ENCODE measurements at places on chromosomes 6 and 20.

GRCh38 chr6:56459030-56459805 is 183.5 kb downstream of the DST start:
- no peak for DNase-seq

DNA sequence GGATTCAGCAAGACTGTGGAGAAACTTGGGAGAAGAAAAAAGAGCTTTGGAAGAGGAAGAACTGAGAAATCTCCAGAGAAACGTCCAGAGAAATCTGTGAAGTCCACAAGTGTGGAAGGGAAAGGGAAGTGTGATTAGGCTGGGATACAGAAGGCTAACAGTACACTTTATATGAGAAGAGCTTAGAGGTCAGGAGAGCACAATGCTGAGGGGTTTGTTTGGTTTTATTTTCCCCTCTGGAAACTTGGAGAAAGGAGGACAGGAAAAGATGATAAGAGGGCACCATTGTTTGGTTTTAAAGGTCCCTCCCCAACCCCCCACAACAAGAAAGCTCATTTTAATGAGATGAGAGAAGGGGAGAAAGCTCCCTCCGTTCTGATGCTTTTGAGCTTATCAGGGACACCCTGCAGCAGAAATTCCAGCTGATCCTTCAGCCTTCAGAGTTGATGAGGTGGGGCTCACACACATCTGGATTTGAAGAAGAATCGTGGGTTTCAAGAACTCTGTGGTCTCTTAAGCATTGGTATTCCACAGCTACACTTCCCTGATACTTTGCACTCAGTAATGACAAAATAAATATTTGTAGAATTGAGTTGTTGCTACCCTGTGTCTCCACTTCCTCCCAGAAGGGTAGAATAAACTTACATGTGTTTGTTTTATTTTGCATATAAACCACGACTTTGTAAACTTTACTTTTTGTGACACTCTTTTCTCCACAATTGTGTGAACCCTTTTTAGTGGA is 1.9 kb downstream of the NT5E start:
- no peak for DNase-seq

GRCh38 chr20:63374504-63374903 is 13.4 kb upstream of the CHRNA4 start:
- DNase-seq = no peak

- DNase-seq = peak; percentile 9
Observed at GRCh38 chr20:33576432-33577125, 85.5 kb upstream of the C20orf144 start.

GRCh38 chr6:159935065-159935464 is 33.8 kb upstream of the IGF2R start:
- DNase-seq = no peak

DNA sequence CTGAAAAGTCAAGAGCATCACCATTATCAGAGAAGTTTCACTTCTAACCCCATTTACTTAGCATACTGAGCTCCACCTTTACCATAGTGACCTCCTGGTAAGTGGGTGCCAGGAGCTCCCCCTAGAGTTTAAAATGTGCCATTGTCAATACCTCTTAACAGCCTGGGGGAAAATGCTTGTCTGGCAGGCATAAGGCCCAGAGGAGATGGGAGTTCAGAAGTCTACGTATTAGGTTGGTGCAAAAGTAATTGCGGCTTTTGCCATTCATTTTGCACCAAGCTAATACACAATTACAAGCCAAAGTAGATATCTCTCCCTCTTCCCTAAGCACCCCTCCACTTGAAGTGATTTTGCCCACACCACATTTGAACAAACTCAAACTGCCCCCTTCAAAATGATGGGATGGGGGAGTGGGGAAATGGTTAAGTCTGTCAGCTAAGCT is 919.0 kb downstream of the KIF16B start:
- DNase-seq = peak; percentile 87

GRCh38 chr6:13268913-13269518 is 59.3 kb downstream of the TBC1D7 start:
- no peak for DNase-seq
